ENCODE measurements at places on chromosomes 16 and 17.

DNA sequence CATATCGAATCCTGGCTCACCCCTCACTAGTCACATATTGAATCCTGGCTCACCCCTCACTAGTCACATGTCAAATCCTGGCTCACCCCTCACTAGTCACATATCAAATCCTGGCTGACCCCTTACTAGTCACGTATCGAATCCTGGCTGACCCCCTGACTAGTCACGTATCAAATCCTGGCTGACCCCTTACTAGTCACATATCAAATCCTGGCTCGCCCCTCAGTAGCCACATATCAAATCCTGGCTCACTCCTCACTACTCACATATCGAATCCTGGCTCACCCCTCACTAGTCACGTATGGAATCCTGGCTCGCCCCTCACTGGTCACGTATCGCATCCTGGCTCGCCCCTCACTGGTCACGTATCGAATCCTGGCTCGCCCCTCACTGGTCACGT lies 156.7 kb upstream of the RPH3AL start:
- DNase-seq = no peak

DNA sequence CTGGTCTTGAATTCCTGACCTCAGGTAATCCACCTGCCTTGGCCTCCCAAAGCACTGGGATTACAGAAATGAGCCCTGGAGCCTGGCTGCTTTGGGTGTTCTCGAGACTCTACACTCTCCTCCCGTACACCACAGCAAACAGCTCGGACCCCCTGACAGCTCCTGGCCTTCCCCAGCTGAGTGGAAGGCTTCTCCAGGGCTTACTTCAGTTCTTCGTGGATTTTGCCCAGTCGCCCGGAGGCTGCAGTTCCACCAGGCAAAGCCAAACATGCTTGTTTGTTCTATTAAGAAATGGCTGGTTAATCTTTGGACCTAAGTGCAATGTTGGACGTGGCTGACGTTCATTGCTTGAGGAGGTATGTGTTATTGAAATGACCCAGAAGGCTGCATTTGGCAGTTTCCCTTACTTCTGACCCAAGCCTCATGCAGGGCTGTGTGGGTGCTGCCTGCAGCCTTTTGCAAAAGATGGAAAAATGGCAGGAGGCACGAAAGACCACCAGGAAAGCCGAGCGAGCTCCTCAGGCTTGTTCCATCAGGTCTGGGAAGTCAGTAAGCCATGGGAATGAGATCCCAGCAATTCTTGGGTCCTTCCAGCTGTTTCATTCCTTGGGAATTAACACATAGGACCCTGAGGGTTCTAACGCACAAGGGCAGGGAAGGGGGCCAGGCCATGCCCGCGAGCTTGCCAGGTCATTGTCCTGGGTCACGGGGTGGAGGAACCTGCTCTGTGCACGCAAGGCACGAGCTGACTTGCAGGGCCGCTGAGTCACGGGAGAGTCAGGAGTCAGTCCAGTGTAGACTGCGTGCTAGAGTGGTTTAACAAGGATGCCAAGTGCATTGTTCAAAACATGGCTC lies 23.9 kb upstream of the KLHDC4 start:
- DNase-seq = no peak

GRCh38 chr17:11880714-11881113 lies 116.6 kb downstream of the ZNF18 start:
- no peak for DNase-seq

DNA sequence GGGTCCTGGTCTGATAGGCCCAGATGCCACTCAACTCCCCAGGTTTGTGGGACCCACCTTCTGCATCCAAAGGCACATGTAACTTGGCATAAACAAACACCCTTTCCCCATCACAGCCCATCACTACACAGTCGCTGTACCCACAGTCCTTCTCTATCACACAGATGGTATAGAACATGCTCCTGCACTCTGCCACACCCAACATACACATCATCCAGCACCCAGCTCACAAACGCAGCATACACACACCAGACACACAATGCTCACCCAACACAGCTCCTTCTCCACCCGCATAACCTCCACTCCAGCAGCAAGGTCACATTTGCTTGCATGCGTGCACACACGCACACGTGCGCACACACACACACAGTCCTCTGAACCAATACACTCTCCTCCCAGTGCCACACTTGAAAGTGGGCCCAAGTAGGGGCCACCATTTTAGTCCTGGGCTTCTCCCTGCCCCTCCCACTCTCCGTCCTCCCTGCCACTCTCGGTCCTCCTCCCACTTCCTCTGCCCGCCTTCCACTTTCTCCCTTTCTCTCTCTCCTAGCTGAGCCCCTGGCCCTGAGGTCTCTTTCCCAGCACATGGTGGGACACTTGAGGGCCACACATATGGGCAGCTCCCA lies 8.5 kb upstream of the TMEM92 start:
- no peak for DNase-seq

DNA sequence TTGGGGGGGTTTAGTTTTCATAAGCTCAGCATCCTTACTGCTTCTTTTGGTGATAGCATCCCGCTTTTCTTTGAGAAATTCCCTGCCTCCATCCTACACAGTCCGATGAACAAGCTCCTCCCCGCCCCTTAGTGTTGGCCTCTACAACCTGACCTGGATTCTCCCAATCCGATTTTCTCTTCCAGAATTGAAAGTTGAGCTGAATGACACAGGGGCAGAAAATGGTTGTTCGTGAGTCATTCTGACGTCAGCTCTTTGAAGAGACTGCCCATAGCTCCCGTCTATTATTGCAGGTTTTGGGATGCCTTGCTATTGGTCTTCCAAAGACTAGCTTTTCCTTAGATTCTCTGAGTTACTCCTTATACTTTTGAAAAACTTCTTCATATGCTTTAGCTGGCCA lies 279.7 kb downstream of the SLC39A11 start:
- DNase-seq = no peak

- DNase-seq = peak; percentile 92
Measured at GRCh38 chr16:2251296-2252111, at the start of gene ECI1. Gene ECI1 (minus strand): TSS chr16:2251587. CDS start chr16:2251566, 21 bp downstream.

DNA sequence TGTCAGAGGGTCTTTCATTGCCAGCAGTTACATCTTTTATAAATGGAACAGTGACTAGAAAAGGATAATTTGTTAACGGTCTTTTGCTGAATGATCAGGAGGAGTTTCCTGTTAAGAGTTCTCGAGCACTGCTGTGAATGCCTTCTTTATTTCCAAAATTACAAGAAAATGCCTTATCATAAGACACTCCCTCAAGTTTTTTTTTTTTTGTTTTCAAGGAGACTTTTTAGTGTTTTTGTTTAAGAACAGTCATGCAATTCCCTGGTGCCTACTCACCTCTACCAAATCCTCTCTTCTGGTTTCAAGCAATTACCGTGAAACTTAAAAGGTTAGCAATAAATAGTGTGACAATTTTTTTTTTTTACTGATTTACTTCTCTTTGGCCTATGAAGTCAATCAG lies 19.0 kb upstream of the VWA3A start:
- no peak for DNase-seq

- DNase-seq = no peak
Measured at GRCh38 chr16:1215574-1216295, 9.3 kb downstream of the TPSG1 start.

GRCh38 chr16:8588682-8589056 lies 1.6 kb downstream of the TMEM114 start:
- no peak for DNase-seq

DNA sequence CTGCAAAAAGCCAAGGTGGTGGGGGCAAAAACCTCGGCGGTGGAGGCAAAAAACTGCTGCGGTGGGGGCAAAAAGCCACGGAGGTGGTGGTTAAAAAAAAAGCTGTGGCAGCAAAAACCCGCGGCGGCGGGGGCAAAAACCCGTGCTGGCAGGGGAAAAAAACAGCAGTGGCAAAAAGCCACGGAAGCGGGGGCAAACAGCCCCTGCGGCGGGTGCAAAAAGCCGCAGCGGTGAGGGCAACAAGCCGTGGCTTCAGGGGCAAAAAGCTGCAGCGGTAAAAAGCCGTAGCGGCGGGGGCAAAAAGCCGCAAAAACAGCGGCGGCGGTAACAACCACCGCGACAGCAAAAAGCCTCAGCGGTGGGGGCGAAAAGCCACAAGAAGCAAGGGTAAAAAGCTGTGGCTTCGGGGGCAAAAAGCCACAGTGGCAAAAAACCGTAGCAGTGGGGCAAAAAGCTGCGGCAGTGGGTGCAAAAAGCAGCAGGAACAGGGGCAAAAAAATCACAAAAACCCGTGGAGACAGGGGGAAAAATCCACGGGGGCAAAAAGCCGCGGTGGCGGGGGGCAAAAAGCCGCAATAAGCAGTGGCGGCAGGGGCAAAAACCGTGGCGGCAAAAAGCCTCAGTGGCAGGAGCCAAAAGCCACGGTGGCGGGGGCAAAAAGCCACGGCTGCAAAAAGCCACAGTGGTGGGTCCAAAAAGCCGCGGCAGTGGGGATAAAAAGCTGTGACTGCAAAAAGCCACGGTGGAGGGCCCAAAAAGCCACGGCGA lies 193.7 kb downstream of the SHCBP1 start:
- no peak for DNase-seq
